ENCODE measurements at places on chromosomes 5 and 9.

- DNase-seq, result no peak
Measured at GRCh38 chr9:34773306-34773910, 63.5 kb upstream of the CCL21 start.

DNA sequence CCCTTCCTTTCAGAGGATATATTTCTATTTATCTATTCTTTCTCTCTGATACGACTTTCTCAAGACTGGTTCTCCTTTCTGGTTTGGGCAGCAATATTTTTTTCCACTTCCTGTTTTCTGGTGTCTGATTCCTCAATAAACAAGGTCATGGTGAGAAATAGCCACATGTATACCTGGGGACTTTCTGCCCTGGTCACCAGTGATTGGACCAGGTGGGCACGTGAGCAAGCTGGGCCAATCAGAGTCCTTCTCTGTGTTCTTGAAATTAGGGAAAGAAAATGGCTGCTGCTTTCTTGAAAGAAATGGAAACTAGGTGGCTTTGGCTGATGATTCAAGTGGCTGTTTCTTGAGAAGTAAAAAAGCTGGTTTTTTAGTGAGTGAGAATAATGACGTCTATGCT lies 18.4 kb upstream of the GSN start:
- DNase-seq, result no peak

- DNase-seq, result no peak
Measured at GRCh38 chr5:170105642-170106611, at the start of gene FOXI1. FOXI1 (plus strand) TSS chr5:170105897; CDS start chr5:170105958, 61 bp downstream.

- no peak for DNase-seq
Measured at GRCh38 chr9:14303521-14303920, 10.4 kb downstream of the NFIB start.

- no peak for DNase-seq
Measured at GRCh38 chr9:77562019-77562748, 85.9 kb downstream of the GNA14 start.

DNA sequence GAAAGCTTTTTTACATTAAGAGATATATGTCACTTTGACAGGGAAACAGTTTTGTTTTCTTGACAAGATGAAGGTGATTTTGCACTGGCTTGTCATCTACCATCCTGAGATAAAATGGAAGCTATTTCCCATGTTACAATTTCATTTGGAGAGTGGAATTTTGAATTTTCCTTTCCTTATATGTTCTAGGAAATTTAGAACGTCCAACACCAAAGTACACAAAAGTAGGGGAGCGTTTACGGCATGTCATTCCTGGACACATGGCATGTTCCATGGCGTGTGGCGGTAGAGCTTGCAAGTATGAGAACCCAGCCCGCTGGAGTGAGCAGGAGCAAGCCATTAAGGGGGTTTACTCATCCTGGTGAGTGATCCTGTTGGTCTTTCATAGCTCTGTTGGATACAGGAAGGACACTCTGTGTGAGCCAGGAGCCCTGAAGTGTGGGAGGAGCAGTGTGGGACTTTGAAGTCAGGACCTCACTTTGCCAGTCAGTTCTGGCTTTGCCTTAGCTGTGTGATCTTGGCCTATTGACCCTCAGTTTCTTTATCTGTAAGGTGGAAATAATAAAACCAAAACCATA lies 887 bp downstream of the PTPDC1 start:
- DNase-seq, result peak; percentile 52

DNA sequence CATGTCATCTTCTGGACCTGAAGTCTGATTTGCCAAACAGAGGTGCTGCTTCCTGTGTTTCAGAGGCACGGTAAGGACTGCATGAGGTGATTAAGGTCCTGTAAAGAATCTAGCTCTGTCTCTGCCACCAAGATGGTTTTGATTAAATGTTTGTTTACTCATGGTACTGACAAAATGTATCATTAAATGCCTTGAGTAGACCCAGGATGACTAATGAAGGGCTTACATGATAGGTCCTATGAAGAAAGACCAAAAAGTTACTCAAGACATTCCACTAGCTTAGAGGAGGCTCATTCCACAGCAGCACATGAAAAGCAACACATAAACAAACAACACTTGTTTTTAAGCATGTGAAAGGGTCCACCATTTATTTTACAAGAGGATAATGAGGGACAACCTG lies 100.9 kb downstream of the BOD1 start:
- DNase-seq, result peak; percentile 94

GRCh38 chr5:52771343-52772039 lies 16.2 kb upstream of the ITGA1 start:
- no peak for DNase-seq

DNA sequence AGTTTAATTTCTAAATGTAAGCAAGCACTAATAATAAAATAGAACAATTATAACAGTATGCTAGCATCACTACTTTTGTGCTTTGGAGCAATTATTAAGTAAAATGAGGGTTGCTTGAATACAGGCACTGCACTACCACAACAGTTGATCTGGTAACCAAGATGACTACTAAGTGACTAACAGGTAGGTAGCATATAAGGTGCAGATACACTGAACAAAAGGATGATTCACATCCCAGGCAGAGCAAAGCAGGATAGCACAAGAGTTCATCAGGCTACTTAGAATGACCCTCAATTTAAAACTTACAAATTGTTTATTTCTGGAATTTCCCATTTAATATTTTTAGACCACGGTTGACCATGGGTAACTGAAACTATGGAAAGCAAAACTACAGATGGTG lies 48.0 kb upstream of the RGS7BP start:
- DNase-seq, result no peak
